ENCODE measurements at places on chromosomes 11 and 22.

- peak; percentile 6 for DNase-seq
Observed at GRCh38 chr11:43830928-43831440, 49.6 kb upstream of the ALKBH3 start.

DNA sequence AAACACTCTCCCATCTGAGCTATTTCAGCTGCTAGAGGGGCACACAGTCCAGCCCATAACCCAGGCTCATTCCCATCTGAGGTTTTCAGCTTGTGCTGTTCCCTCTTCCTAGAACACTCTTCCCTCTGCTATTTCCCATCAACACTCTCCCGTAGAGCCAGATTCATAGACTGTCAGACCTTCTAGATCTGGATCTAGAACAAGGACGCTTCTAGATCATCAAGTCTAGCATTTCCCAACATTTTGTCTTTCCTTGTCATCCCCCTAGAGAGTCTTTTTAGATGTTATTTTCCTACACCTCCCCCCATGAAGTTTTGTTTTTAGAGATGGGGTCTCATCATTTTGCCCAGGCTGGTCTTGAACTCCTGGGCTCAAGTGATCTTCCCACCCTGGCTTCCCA lies 13.4 kb downstream of the CRYBA4 start:
- DNase-seq: no peak

- DNase-seq: no peak
Observed at GRCh38 chr11:97506076-97506759, 1116.4 kb downstream of the JRKL start.

- no peak for DNase-seq
Observed at GRCh38 chr11:115251126-115251525, 253.1 kb downstream of the CADM1 start.

DNA sequence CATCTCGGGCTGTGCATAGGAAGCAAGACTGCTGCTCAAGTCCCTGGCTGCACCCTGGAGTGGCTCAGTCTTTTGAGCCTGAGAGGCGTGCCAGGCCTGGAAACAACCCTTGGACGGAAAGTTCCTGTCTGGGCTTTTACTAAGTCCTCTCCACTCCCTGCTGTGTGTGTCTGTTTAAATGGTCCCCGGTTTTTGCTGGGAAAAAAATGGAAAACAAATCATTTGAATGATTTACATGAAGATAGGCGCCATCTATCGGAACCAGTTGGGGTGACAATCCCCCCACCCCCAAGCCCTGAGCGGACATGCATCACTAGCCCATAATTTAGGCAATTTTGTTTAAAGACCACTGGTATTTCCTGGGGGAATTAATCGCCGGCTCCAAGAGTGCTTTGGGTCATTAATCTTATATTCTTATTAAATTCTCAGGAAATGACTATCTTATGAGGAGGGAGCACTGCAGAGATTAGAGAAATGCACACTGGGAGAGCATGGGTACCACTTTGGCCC lies 2.7 kb upstream of the GAB2 start:
- DNase-seq: no peak

- DNase-seq: no peak
Observed at GRCh38 chr11:13954591-13954990, 7.9 kb upstream of the SPON1 start.

DNA sequence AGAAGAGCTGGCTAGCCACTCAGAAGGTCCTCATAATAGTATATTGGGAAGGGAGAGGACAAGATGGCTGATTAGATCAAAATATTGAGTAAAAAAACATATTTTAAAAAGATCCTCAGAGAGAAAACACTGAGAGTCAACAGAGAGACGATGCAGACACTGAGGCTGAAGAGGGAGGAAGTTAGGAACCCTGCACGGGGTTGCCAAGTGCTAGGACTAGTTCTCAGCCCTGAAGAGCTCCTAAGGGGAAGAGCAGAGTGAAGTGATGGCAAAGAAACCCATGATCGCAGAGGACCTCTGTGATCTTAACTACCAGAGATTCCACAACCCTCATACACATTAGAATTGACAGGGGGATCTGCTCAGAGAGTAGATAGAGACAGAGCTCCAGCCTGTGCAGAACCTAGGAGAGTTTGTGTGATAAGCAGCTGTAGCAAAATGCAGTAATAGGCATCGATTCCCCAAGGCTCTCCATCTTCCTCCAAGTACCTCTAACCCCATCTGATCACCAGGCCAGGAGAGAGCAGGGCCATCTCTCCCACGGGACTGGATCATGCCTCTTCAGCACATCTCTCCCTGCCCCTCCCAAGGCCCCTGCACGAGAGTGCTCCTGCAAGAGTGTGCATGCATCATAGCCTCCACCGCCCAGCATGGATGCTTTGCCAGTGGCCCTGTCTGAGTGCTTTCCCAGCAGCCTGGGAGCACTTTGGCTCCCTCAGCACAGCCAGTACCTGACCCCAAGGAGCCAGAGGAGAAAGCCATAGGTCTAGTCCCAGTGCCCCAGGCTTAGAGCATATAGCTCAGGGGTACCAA lies 41.2 kb upstream of the ARL14EP start:
- no peak for DNase-seq

- DNase-seq: no peak
Observed at GRCh38 chr11:95100191-95100648, 10.6 kb downstream of the ENDOD1 start.
